ENCODE measurements at places on chromosomes 7 and 10.

DNA sequence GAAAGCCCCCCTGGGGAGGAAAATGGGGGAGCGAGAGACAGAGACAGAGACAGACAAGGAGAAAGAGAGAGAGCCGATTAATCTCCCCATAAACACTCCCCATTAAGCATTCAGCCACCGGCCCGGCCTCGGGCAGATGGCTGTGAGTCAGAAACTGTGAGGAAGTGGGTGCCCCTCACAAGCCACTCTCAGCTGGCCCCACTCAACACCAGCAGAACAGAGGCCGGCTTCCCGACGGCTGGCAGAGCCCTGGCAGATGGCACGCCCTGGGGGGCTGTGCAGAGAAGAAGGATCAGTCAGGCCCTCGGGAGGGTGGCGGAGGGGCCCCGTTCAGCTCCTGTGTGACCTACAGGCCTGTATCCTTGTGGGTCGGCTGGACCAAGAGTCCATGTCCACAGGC, 41.2 kb downstream of the CAMK2B start:
- no peak for DNase-seq

DNA sequence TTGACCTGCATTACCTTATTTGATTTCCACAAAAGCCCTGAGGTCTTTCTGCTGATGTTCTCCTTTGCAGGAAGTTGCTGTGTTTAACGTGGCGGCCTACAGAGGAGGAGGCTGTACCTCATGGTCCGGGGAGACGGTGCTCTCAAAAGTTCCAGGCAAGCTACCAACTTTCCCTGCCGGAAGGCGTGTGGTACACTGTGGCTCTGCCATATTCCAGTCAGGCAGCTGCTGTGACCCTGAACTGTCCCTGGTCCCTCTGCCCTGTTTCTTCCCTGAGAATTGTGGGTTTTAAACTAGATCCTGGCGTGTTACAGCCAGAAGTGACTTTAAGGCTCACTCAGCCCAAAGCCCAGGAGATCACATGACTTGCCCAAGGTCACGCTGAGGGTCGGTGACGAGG, 139.2 kb downstream of the TEX36 start:
- no peak for DNase-seq

DNA sequence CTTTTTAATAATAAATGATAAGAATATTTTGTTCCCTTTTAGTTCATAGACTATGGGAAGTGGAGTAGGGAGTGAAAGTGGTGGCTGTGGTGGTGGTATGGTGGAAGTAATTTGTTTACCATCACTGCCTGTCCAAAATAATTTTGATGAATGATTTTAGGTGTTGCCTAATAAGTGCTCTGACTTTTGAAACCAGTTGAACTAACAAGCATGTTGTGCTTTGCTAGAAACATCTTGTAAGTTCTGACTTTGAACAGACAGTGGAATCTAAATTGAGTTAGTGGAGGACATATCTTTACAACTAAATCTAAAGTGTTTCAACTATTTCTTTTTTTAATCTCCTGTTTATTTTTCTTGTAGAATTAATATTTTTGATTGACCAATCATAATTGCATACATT, 49.7 kb downstream of the ZEB1 start:
- DNase-seq, result no peak

- DNase-seq, result no peak
These were observed 130.5 kb upstream of the PRSS1 start for GRCh38 chr7:142618655-142619351.

- peak; percentile 92 for DNase-seq
These were observed 249.9 kb downstream of the IPMK start for GRCh38 chr10:58017719-58018367.

DNA sequence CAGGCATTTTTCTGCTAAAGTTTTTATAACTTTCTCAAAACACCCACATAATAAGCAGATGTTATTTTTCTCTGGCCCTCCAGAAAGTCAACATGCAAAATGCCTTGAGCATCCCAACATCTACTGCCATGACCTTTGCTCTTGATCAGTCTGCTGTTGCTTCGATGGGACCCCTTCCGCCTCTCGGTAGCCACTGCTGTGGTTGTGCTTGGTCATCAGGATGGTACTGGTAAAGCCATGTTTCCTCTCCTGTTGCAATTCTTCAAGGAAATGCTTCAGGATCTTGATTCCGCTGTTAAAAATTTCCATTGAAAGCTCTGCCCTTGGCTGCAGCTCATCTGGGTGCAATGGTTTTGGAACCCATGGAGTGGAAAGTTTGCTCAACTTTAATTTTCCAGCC, 533.0 kb downstream of the DNAJB6 start:
- DNase-seq, result no peak

DNA sequence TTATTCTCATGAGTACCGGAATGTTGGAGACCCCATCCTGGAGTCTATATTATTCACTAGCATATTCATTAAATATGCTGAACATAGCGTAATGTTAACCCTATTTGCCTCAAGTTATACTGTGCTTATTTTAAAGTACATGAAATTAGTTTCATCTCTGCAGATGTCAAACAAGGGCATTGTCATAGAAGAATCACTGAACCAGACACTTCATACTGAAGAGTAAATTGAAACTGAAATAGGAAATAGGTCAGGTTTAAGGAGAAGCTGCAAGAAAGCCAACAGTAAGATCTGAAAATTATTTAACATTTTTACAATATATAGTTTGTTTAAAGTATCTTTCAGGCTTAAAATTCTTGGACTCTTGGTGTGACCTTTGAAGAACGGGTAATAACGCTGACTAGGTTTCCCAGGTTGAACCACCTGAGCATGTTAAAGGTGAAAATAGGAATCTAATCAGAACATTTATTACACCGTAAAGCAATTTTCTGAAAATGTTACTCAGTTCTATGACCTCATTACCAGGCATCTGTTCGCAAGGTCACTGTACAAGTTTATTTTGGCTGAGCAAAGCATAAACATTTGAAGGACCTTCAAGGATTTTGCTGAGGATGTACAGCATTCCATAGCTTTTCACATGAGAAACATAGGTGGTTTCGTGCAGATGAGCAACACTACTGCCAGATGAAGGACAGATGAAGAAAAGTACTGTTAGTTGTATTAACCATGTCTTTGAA, 82.7 kb downstream of the REEP3 start:
- DNase-seq, result no peak
